ACHN (cell line): ENCODE measurements at places on chromosomes 1 and 21.

DNA sequence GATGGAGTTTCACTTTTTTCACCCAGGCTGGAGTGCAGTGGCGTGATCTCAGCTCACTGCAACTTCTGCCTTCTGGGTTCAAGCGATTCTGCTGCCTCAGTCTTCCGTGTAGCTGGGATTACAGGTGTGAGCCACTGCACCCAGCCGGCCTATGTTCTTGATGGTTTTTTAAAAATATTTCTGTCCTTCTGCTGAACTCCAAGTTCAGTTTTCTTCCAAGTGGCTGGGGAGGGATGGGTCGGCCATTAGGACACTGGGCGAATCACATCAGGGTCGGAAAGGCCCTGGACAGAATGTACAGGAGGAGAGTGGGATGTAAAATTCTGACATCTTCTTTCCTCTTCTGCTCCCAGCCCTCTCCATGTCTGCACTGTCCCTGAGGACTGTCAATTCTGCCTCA lies 289.6 kb downstream of the PTPRU start:
- DNase-seq, result no peak

GRCh38 chr21:44368711-44369446 lies 15.5 kb downstream of the TRPM2 start:
- DNase-seq, result no peak

- no peak for DNase-seq
These were observed 8.0 kb downstream of the RRP1 start for GRCh38 chr21:43797415-43797814.

GRCh38 chr1:43789604-43790550 lies 82.5 kb downstream of the ST3GAL3 start:
- no peak for DNase-seq

GRCh38 chr1:75542818-75543570 lies 67.9 kb downstream of the SLC44A5 start:
- peak; percentile 68 for DNase-seq
